ENCODE measurements at places on chromosomes 2 and 18. TPM values are rescaled to one million over a fixed set of nuclear protein-coding genes. Genes with fewer than 3 reads are reported as not detected.

The FAM124B gene
- 6.9 TPM for polyA plus RNA-seq

The C1GALT1C1L gene
- polyA plus RNA-seq: 1.1 TPM

The ZNF2 gene
- 4.5 TPM for polyA plus RNA-seq

The PDE11A gene
- polyA plus RNA-seq: 0.49 TPM

The SCN9A gene
- polyA plus RNA-seq: 2.8 TPM

The LGALSL gene
- polyA plus RNA-seq: 25.5 TPM

The ACVR1 gene
- polyA plus RNA-seq: 31.9 TPM

The MBP gene
- 18.4 TPM for polyA plus RNA-seq

The CFLAR gene
- polyA plus RNA-seq: 37.2 TPM

The RBMS1 gene
- 59.8 TPM for polyA plus RNA-seq

The MAP3K20 gene
- 76.7 TPM for polyA plus RNA-seq

The PLEK gene
- 6.3 TPM for polyA plus RNA-seq

The ZSWIM2 gene
- polyA plus RNA-seq: not detected
